Stomach (tissue), 19 donors: ENCODE measurements at places on chromosomes 5 and 9. TPM values are rescaled to one million over a fixed set of nuclear protein-coding genes. Genes with fewer than 3 reads are reported as not detected.

The RNF183 gene
- total RNA-seq: not detected

The KLHL3 gene
- total RNA-seq: 19.6 TPM

The PCDHA9 gene
- 3.3 TPM for total RNA-seq

The GNA14 gene
- 1.3 TPM for total RNA-seq

The LECT2 gene
- total RNA-seq: not detected

The PCDHGA10 gene
- 7.0 TPM for total RNA-seq

The TMEM215 gene
- not detected for total RNA-seq

The SIGMAR1 gene
- total RNA-seq: 70.6 TPM

The PCBD2 gene
- total RNA-seq: 6.7 TPM

The IL17B gene
- 31.0 TPM for total RNA-seq

The ARHGEF39 gene
- total RNA-seq: 11.6 TPM

The HBEGF gene
- total RNA-seq: 27.7 TPM
